Activated T-cell treated with anti-CD3 and anti-CD28 coated beads, Interleukin-2, amount 50 U/mL, for 48 hours (primary cell): ENCODE measurements at places on chromosomes 2 and 18.

GRCh38 chr2:5782103-5782502 is 89.9 kb downstream of the SOX11 start:
- DNase-seq = no peak

DNA sequence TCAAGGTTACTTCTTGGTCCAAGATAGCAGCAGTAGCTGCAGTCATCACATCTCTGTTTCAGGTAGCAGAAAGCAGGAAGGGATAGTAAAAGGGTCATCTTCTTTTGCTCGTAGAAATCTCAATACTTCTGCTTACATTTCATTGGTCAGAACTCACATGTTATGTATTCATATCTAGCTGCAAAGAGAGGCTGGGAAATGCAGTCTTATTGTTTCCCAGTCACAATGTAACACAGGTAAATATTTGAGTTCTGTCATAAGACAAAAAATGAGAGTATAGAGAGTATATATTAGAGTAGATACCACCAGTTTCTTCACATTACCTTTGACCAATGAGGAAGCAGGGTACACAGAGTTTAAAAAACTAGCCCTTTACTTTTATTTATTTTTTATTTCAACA is 132.4 kb upstream of the ITGA6 start:
- DNase-seq = no peak

- no peak for DNase-seq
These were observed 90.4 kb downstream of the DOCK10 start for GRCh38 chr2:224951723-224952481.

GRCh38 chr2:156342254-156343095 is 10.0 kb upstream of the NR4A2 start:
- DNase-seq = peak; percentile 89

DNA sequence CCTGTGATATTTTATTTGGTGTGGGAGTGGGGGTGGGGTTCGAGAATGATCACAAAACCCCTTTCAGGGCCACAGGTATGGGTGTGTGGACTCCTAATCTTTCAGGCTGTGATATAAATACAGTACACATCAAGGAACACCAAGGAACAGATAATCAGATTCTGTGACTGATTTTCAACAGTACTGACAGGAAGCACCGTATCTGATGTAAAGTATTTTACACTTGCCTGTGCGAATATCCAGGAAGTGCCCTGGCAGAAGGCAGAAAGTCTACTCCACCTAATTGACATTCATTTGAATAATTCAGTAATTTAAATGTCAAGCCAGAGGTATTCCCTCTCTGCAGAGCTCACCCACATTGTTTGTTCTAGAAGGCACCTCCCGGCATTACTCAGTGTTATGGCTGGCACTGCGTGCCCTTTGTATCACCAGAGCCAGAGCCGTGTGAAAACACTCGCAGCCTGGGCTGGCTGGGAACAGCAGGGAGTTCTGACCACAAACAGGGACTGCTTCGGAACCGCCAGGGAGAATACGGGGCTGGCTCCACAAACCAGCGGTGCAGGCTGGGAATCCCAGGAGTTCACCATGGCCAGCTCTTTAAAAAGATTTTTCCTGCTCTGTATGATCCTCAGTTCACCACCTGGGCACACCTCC is 91.8 kb downstream of the ACVR1 start:
- DNase-seq = no peak

DNA sequence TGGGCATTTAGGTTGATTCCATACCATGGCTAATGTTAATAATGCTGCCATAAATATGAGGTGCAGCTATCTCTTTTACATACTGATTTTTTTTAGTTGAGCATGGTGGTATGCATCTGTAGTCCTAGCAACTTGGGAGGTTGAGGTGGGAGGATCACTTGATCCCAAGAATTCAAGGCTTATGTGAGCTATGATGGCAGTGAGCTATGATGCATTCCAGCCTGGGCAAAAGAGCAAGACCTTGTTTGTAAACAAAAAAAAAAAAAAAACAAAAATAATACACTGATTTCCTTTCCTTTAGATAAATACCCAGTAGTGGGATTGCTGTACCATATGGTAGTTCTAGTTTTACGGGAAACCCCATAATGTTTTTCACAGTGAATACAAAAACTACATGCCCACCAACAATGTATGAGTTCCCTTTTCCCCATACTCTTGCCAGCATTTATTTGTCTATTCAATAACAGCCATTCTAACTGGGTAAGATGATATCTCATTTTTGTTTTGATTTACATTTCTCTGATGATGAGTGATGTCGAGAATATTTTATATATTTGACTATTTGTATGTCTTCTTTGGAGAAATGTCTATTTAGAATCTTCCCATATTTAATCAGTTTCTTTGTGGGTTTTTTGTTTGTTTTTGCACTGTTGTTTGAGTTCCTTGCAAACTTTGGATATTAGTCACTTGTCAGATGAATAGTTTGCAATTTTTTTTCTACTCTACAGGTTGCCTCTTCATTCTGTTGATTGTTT is 281.0 kb upstream of the KYNU start:
- no peak for DNase-seq

GRCh38 chr2:69717861-69718273 is 24.1 kb upstream of the ANXA4 start:
- DNase-seq = no peak

GRCh38 chr2:120620025-120620793 is 115.5 kb upstream of the GLI2 start:
- DNase-seq = no peak

GRCh38 chr18:44941516-44941915 is 260.8 kb downstream of the SETBP1 start:
- DNase-seq = no peak

- DNase-seq = no peak
These were observed 23.5 kb upstream of the BZW1 start for GRCh38 chr2:200788121-200788718.

DNA sequence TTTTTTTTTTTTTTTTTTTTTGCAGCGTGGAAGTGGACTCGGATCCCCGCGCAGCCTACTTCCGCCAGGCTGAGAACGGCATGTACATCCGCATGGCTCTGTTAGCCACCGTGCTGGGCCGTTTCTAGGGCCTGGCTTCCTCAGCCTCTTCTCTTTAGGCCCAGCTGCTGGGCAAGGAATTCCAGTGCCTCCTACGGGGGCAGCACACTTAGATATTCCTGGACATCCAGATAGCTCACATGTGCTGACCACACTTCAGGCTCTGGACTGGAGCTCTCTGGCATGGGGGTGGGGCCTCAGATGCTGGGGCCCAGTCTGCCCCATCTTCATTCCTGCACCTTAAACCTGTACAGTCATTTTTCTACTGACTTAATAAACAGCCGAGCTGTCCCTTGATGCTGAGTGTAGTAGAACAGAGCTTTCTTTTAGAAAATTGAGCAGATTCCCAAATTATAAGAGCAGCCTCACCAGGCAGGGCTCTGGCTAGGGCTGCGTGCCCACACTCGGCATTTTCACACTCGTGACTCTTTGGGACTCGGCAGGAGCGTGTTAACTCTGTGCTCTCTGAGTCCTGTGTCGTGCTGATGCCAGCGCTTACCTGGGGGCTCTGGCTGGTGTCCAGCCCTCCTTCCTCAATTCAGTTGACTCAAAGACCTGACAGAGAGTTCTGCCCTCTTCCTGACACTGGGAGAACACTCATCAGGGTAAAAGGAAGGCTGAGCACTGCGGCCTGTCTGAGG is 19.3 kb downstream of the SLC30A3 start:
- DNase-seq = no peak

GRCh38 chr2:165576409-165577154 is 107.1 kb downstream of the CSRNP3 start:
- DNase-seq = no peak

- no peak for DNase-seq
These were observed 53.4 kb downstream of the CD28 start for GRCh38 chr2:203759690-203760365.

DNA sequence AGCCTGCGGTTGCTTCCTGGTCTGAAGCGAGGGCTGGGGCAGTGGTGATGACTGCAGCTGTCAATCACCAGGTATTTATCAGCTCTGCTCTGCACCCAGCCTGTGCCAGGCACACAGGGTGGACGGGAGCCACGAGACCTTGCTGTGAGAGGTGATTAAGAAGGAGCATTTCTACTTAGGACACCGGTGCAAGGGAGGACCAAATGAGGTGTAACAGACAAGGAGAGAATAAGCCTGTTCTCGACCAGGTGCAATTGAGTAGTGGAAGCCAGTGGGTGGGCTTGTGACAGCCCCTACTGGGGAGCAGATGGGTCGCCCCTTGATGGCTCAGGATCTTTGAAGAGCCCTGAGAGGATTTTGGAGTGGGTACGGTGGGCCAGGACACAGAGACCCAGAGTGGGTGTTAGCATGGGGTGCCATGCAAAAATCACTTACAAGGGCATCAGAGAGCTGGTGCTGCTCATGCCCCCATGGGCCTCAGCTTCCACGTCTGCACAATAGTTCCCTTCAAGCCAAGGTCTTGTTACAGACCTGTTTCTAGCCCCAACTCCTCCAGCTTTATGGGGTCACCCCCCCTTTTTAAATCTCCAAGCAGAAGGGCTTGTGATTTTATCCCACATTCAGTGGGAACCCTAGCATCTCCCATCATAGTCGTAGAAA is 24.6 kb downstream of the GPR55 start:
- DNase-seq = peak; percentile 19

GRCh38 chr2:27409321-27410073 is at the start of gene PPM1G:
Gene PPM1G (minus strand): TSS chr2:27409591. CDS start chr2:27409422, 169 bp downstream.
- DNase-seq = peak; percentile 99

GRCh38 chr2:28377195-28377816 is 15.4 kb upstream of the FOSL2 start:
- DNase-seq = no peak

DNA sequence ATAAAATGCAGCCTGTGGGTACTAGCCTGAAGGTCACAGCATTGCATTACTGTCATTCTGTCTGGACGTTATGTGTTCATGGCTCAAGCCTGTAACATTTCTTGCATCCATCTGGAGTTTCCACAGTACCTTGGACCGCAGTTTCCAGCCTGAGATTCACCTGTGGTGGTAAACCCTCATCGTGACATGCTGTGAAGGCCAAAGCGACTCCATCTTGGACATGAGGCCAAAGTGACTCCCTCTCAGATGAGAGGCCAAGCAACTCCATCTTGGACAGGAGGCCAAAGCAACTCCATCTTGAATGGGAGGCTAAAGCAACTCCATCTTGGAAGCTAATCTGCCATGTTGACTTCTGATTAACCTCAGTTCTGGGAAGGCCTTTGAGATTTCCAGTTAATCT is 257.7 kb upstream of the MYT1L start:
- no peak for DNase-seq

- DNase-seq = no peak
These were observed 30.7 kb downstream of the FBXO15 start for GRCh38 chr18:74116633-74117554.

DNA sequence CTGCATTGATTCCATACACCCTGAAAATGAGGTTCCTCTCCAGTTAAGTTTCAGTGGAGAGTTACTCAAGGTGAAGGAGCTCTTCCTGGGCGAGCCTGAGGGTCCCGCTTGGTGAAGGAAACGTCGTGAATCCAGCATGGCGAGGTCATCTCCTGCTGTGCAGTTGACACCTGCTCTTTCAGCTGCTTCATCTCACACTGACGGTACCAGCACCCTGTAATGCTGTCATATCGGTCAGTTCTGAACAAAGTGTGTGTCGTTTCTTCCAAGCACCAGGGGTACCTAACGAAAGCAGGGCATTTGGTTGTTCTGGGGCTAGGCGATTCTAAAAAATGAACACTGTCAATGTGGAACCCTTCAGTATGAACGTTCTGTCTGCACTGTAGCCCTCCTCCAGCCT is 52.6 kb downstream of the ITGB1BP1 start:
- DNase-seq = peak; percentile 43

- DNase-seq = no peak
These were observed 108.4 kb downstream of the GATA6 start for GRCh38 chr18:22277758-22278157.

DNA sequence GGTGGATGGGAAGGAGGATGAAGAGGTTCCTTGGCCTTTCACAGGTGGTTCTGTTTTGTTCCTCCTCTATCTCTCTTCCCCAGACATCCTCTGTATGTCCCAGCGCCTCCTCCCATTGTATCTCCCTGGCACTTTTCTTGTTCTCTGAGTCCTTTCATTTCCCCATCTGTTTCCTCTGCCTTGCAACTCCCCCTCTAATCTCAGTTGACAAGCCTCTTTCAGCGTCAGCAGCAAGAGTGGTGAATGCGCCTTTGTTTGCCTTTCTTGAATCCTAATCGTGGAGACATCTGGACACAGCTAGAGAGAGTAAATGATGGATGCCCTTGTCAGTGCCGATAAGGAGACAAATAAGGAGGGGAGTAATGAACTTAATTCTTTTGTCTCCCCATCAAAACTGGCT is 167.0 kb downstream of the NDUFA10 start:
- DNase-seq = no peak

- DNase-seq = no peak
These were observed 122.6 kb upstream of the STK17B start for GRCh38 chr2:196293751-196294515.

GRCh38 chr18:72652990-72653593 is 109.0 kb upstream of the CBLN2 start:
- DNase-seq = peak; percentile 49

- DNase-seq = peak; percentile 31
These were observed 156.1 kb downstream of the LDLRAD4 start for GRCh38 chr18:13374468-13375301.

DNA sequence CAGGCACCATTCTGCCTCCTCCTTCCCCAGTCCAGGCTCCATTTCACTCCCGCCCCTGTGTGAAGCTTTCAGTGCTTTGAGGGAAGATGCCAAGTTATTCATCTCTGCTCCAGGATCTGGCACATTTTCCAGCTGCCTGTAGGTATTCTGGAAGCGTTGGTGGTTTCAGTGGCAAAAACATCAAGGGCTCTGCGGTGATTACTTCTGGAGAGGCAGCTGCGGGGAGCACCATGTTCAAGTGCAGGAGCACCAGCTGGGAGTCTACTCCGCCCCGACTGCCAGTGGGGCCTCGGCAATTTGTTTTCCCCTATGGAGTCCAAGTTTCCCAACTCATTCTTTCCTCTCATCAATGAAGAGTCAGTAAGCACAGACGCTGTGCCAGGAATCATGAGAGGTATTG is 211.7 kb downstream of the CLIP4 start:
- no peak for DNase-seq

DNA sequence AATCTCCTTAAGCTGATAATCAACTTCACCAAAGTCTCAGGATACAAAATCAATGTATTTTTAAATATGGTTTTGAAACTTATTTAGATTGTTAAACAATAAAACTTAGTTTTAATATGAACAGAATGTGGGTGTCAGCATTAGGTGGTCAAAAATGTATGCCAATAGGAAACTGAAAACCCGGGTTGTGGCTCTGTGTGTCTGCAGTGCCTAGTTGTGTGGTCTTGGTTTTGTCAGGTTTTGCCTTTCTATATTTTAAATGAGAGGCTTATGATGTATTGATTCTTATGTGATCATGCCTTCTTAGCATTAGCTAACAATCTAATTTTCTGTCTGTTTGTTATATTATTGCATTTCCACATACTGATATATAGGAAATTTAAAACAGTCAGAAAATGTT is 227.8 kb downstream of the ZNF407 start:
- DNase-seq = no peak

GRCh38 chr2:56985609-56986008 is 801.8 kb downstream of the CCDC85A start:
- DNase-seq = no peak

- DNase-seq = no peak
These were observed 1.2 kb upstream of the TNS1 start for GRCh38 chr2:218003981-218004419.

DNA sequence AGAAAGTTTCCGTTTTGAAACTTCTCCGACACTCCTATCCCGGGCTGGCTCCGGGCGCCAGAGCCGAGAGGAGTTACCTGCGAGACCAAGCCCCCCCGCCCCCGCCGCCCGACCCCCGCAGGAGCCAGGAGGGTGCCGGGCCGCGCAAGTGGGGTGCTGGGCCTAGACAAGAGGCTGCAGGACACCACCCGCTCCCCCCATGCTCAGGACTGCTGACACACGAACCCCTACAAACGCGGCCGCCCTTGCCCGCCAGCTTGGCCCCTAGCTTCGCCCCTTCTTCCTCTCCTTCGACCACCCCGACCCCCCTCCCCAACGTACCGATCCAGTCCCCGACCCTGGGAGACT is 497 bp downstream of the PLA2R1 start:
- DNase-seq = no peak
